Right atrium auricular region (tissue), 2 donors: ENCODE measurements at places on chromosomes 4 and X.

DNA sequence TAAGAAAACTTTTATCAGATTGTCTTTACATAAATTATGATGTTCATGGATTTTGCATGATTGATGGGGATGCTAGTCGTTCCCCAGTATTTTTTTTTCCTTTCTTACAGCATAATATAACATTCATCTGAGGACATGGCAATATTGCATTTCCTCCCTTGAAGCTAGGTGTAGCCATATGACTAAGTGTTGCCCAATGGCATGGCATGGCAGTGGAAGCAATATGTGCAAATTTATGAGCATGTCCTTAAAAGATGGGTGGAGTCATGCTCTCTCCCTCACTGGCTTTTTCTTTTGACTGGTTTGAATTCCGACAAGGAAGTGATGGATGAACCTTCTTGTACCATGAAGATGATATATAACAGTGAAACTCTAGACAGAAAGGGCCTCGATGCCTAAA, 96.3 kb downstream of the BANK1 start:
- H3K27ac ChIP-seq = no peak overlapping the region
- no peaks in the 10 kb centered on the region for H3K36me3 ChIP-seq
- H3K4me1 ChIP-seq = no peaks in the 10 kb centered on the region
- no peak for DNase-seq
- no peaks in the 10 kb centered on the region for H3K27me3 ChIP-seq

GRCh38 chrX:80917919-80918318, 108.2 kb upstream of the BRWD3 start:
- H3K27ac ChIP-seq = no peak overlapping the region
- no peaks in the 10 kb centered on the region for H3K4me1 ChIP-seq
- no peak for DNase-seq
- H3K4me3 ChIP-seq = no peak overlapping the region
- H3K36me3 ChIP-seq = no peaks in the 10 kb centered on the region

- no peaks in the 10 kb centered on the region for H3K27me3 ChIP-seq
- no peaks in the 10 kb centered on the region for H3K4me1 ChIP-seq
- H3K4me3 ChIP-seq = peak overlapping the region; percentile 54
- peak overlapping the region; percentile 92 for H3K27ac ChIP-seq
Observed at GRCh38 chr4:76308548-76308947, 2.0 kb downstream of the STBD1 start.

- H3K27ac ChIP-seq = no peak overlapping the region
- no peak overlapping the region for H3K4me3 ChIP-seq
- no peaks in the 10 kb centered on the region for H3K4me1 ChIP-seq
- no peaks in the 10 kb centered on the region for H3K36me3 ChIP-seq
- H3K27me3 ChIP-seq = no peaks in the 10 kb centered on the region
Observed at GRCh38 chr4:86685401-86685800, 91.3 kb downstream of the PTPN13 start.

GRCh38 chr4:162016991-162017390, 146.8 kb downstream of the FSTL5 start:
- DNase-seq = no peak
- H3K36me3 ChIP-seq = no peaks in the 10 kb centered on the region
- no peak overlapping the region for H3K27ac ChIP-seq
- no peak overlapping the region for H3K4me3 ChIP-seq

- DNase-seq = no peak
- H3K27ac ChIP-seq = no peak overlapping the region
- H3K4me3 ChIP-seq = no peak overlapping the region
Observed at GRCh38 chr4:81486502-81486901, 14.8 kb upstream of the RASGEF1B start.

GRCh38 chr4:183638436-183638835, 20.5 kb downstream of the RWDD4 start:
- H3K27ac ChIP-seq = no peak overlapping the region
- no peak overlapping the region for H3K4me3 ChIP-seq
- peaks cover 5% of the 10 kb centered on the region for H3K36me3 ChIP-seq

- H3K27me3 ChIP-seq = no peaks in the 10 kb centered on the region
- DNase-seq = no peak
- H3K4me1 ChIP-seq = peaks cover 9% of the 10 kb centered on the region
- H3K27ac ChIP-seq = no peak overlapping the region
Observed at GRCh38 chr4:82802911-82803310, 4.3 kb upstream of the SCD5 start.

GRCh38 chr4:169142906-169143305, 127.8 kb downstream of the SH3RF1 start:
- H3K4me1 ChIP-seq = no peaks in the 10 kb centered on the region
- H3K4me3 ChIP-seq = no peak overlapping the region
- no peak for DNase-seq
- no peaks in the 10 kb centered on the region for H3K27me3 ChIP-seq
- no peak overlapping the region for H3K27ac ChIP-seq
- no peaks in the 10 kb centered on the region for H3K36me3 ChIP-seq

DNA sequence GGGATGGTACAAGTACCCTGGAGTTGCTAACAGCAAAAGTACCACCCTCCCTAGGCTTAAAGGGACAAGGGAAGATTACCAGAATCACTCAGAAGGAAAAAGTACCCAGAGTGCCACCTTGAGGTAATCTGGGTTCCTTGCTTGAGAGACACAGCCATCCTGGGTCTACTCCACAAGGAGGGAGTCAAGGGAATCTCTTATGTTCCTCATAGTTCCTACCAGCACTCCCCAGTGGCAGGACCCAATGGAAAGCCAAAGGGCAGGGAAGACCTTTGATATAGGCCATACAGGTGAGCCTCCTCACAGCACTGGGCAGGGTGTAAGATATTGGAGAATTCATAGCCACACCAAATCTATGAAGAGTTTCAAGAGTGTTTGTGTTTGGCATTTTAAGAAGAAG, 5.7 kb downstream of the IL2 start:
- no peaks in the 10 kb centered on the region for H3K36me3 ChIP-seq
- no peak overlapping the region for H3K27ac ChIP-seq
- no peaks in the 10 kb centered on the region for H3K27me3 ChIP-seq
- DNase-seq = no peak
- H3K4me1 ChIP-seq = no peaks in the 10 kb centered on the region
- H3K4me3 ChIP-seq = no peak overlapping the region

- no peak overlapping the region for H3K27ac ChIP-seq
- H3K27me3 ChIP-seq = no peaks in the 10 kb centered on the region
- H3K4me1 ChIP-seq = no peaks in the 10 kb centered on the region
- no peak for DNase-seq
- no peaks in the 10 kb centered on the region for H3K36me3 ChIP-seq
- no peak overlapping the region for H3K4me3 ChIP-seq
Observed at GRCh38 chr4:133668061-133668851, 519.2 kb downstream of the PCDH10 start.

GRCh38 chr4:78638337-78639172, 87.0 kb downstream of the ANXA3 start:
- no peak for DNase-seq
- no peak overlapping the region for H3K27ac ChIP-seq
- H3K27me3 ChIP-seq = no peaks in the 10 kb centered on the region
- H3K36me3 ChIP-seq = no peaks in the 10 kb centered on the region

GRCh38 chr4:141643557-141643956, 7.2 kb downstream of the IL15 start:
- H3K27me3 ChIP-seq = no peaks in the 10 kb centered on the region
- no peak overlapping the region for H3K4me3 ChIP-seq
- H3K4me1 ChIP-seq = peaks cover 6% of the 10 kb centered on the region
- DNase-seq = no peak
- no peak overlapping the region for H3K27ac ChIP-seq
- no peaks in the 10 kb centered on the region for H3K36me3 ChIP-seq

DNA sequence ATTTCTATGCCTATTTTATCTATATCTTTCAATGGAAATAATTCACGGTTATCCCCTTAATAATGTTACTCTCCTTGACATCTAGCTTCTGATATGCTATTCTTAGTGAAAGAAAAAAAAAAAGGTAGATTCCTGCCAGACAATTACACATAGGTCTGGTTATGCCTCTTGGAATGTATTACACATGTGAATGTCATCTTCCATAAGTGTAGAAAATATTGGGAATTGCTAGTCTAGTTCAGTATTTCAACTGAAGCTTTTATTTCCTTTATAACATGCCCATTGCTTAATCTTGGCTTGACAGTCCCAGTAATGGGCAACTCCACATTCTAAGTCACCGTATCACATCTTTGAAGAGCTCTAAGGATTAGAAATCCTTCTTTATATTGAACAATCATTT, 25.4 kb upstream of the PPP1R2C start:
- H3K27me3 ChIP-seq = no peaks in the 10 kb centered on the region
- no peaks in the 10 kb centered on the region for H3K4me1 ChIP-seq
- H3K27ac ChIP-seq = no peak overlapping the region

DNA sequence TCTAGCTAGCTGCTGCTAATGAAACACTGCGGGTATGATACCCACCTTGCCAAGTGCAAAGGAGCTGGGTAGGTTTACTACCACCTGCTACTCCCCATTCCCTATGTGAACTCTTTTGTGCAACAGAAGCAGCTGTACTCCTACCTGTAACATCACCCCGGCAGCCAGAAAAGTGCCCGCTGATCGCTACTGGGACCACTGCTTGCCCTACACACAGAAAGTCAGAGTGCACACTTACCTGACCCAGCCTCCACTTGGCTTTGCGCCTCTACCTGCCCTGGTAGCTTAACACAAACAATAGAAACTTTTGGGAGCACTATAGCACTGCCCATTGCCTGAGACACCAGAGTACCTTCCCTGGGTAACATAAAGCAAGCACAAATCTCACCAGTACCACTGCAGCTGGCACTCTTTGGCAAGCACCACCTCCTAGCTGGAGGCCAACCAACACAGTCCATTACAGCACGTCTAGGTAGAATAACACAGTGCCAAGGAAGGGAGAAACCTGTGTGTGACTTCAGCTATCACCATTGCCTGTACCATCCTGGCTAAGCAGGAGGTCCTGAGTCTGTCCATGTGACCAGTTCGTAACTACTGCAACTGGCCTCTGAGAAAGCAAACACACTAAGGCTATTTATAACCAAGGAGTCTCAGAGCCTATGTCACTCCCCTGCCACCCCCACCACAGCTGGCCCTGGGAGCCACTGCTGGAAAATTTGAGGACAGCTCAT, 80.1 kb downstream of the CENPC start:
- H3K36me3 ChIP-seq = no peaks in the 10 kb centered on the region
- H3K4me1 ChIP-seq = no peaks in the 10 kb centered on the region
- no peak overlapping the region for H3K4me3 ChIP-seq
- no peak overlapping the region for H3K27ac ChIP-seq

GRCh38 chr4:94181815-94182214, 25.9 kb upstream of the SMARCAD1 start:
- no peak for DNase-seq
- H3K27me3 ChIP-seq = no peaks in the 10 kb centered on the region
- no peak overlapping the region for H3K4me3 ChIP-seq

- no peaks in the 10 kb centered on the region for H3K27me3 ChIP-seq
- DNase-seq = no peak
- no peaks in the 10 kb centered on the region for H3K36me3 ChIP-seq
Observed at GRCh38 chrX:11533199-11533651, 132.5 kb downstream of the ARHGAP6 start.

- H3K4me1 ChIP-seq = no peaks in the 10 kb centered on the region
- no peaks in the 10 kb centered on the region for H3K36me3 ChIP-seq
- H3K27me3 ChIP-seq = no peaks in the 10 kb centered on the region
- H3K27ac ChIP-seq = no peak overlapping the region
Observed at GRCh38 chrX:84336646-84337045, 148.6 kb upstream of the RPS6KA6 start.

DNA sequence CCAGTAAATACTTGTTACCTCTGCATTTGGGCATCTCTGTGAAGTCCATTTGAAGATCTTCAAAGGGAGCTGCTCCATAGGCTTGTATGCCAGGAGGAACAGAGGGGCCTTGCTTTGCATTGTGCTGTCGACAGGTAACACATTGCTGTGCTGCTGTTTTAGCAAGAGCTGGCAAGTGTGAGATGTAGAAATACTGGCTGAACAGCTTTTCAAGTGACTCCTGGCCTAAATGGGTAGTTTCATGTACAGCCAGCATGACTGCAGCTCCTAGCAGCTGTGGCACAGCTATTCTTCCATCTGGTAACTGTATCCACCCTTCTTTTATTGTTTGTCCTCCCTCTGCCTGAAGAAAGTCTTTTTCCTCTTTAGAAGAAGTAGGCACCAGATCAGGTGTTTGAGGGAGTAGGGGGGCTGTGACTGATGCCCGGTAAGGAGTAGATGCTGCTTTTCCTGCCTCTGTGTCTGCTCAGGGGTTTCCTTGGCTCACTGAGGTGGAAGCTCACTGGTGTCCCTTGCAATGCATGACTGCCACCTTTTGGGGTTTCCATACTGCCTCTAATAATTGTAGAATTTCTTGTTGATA, 965.3 kb downstream of the CCSER1 start:
- H3K36me3 ChIP-seq = no peaks in the 10 kb centered on the region
- no peak overlapping the region for H3K27ac ChIP-seq
- no peak overlapping the region for H3K4me3 ChIP-seq
- DNase-seq = no peak

DNA sequence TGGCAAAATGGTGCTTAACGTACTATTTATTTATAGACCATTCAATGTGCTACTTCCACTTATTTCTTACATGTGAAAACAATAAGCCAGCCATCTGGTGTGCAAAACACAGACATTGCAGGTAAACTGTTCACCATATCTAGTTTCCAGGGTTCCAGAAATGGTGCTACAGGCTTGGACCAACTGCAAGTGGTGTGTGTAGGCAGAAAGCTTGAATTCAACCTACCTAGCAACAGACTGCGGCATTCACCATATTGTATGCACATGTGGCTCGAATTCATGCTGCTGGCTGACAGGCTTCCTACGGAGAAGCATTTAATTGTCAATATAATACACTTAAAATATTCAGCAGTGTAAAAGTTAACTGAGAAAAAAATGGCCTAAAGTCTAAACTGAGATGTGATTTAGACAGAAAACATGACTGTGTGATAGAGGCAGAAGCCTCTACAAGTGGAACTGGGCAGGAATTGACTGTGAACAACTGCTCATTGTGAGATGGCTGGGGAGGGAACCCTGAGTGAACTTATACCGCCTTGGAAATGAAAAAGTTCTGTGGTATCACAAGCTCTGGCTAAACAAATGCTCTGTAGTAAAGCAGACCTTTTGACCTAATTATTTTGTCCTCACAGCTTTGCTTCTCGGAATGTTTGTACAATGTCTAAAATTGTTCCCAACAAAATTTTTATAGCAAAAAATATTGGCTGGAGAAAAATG, 434.7 kb downstream of the GRIA2 start:
- no peaks in the 10 kb centered on the region for H3K36me3 ChIP-seq
- no peak overlapping the region for H3K27ac ChIP-seq
- H3K27me3 ChIP-seq = no peaks in the 10 kb centered on the region

- H3K27ac ChIP-seq = no peak overlapping the region
- H3K27me3 ChIP-seq = no peaks in the 10 kb centered on the region
- H3K36me3 ChIP-seq = no peaks in the 10 kb centered on the region
- H3K4me1 ChIP-seq = no peaks in the 10 kb centered on the region
Observed at GRCh38 chr4:144872508-144873225, 225.3 kb downstream of the ANAPC10 start.

DNA sequence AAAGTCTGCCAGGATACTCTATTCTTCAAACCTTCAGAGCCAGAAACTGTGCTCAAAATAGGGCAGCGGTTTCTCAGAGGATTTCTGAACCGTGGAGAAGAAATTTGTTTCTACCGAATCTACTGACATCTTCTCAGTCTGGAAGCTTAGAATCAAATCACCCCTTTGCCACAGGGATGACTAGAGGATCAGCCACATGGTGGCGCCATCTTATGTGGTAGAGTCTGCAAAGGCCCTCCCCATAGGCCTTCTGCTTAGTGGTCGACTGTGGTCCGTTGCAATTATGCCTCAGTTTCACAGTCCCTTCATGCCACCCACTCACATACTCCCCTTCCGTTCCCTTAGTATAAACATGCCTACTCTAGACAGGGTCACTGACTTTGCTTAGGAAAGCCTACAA, 680.7 kb upstream of the SPANXN1 start:
- no peaks in the 10 kb centered on the region for H3K4me1 ChIP-seq
- no peaks in the 10 kb centered on the region for H3K36me3 ChIP-seq

GRCh38 chr4:139704915-139705485, 39.4 kb downstream of the MGST2 start:
- H3K4me1 ChIP-seq = no peaks in the 10 kb centered on the region
- no peak overlapping the region for H3K27ac ChIP-seq
